Epithelial cell of alveolus of lung (primary cell): ENCODE measurements at places on chromosomes 4 and X. TPM values are rescaled to one million over a fixed set of nuclear protein-coding genes. Genes with fewer than 3 reads are reported as not detected.

The DOK7 gene
- total RNA-seq = 0.13 and 0.32 TPM in 2 replicates

The ETDA gene
- total RNA-seq = not detected in 2 replicates

The MAP9 gene
- total RNA-seq = 6.6 and 9.3 TPM in 2 replicates

The RELL1 gene
- 44.1 and 52.7 TPM in 2 replicates for total RNA-seq

The ZNF718 gene
- total RNA-seq = 2.8 and 5.9 TPM in 2 replicates

The TIGD4 gene
- total RNA-seq = 0.24 TPM in 1 of 2 replicates, not detected in the other

The P2RY10 gene
- total RNA-seq = not detected in 2 replicates

The CAPN6 gene
- total RNA-seq = 0.13 TPM in 1 of 2 replicates, not detected in the other

The CCDC110 gene
- 0.88 and 1.2 TPM in 2 replicates for total RNA-seq

The TMEM35A gene
- total RNA-seq = 14.9 and 22.0 TPM in 2 replicates
